ENCODE measurements at places on chromosomes 1 and 21. TPM values are rescaled to one million over a fixed set of nuclear protein-coding genes. Genes with fewer than 3 reads are reported as not detected.

The CRYBG2 gene
- total RNA-seq: 1.3 TPM

The SSR2 gene
- 284 TPM for total RNA-seq

The LIN28A gene
- 0.04 TPM for total RNA-seq

The NKAIN1 gene
- 0.29 TPM for total RNA-seq

The IFNLR1 gene
- 8.5 TPM for total RNA-seq

The LCE1B gene
- not detected for total RNA-seq

The NTMT2 gene
- total RNA-seq: not detected

The LMX1A gene
- total RNA-seq: 0.07 TPM

The NBPF8 gene
- total RNA-seq: 3.2 TPM

The RXRG gene
- total RNA-seq: not detected

The RPE65 gene
- total RNA-seq: not detected

The TSPEAR gene
- total RNA-seq: 0.07 TPM

The MYOG gene
- total RNA-seq: not detected

The CD53 gene
- not detected for total RNA-seq

The NT5C1A gene
- total RNA-seq: not detected

The CFAP141 gene
- total RNA-seq: not detected

The GBP4 gene
- not detected for total RNA-seq

The BCAR3 gene
- 4.8 TPM for total RNA-seq

The MYBPH gene
- not detected for total RNA-seq

The DIO1 gene
- total RNA-seq: 31.1 TPM

The PRAMEF9 gene
- not detected for total RNA-seq

The GPATCH2 gene
- total RNA-seq: 15.7 TPM

The PDPN gene
- not detected for total RNA-seq

The TOR1AIP2 gene
- total RNA-seq: 65.8 TPM

The PGLYRP3 gene
- total RNA-seq: not detected

The PRELP gene
- total RNA-seq: not detected

The FALEC gene
- total RNA-seq: 0.71 TPM

The RBM34 gene
- total RNA-seq: 105 TPM

The ADAM15 gene
- total RNA-seq: 12.3 TPM

The OR2T2 gene
- total RNA-seq: not detected

The NBPF4 gene
- not detected for total RNA-seq

The MCOLN3 gene
- 0.04 TPM for total RNA-seq

The RAB25 gene
- 0.20 TPM for total RNA-seq

The HUNK gene
- 1.9 TPM for total RNA-seq

The CHIA gene
- total RNA-seq: not detected

The KLF17 gene
- total RNA-seq: not detected

The TNFRSF18 gene
- not detected for total RNA-seq

The CSF3R gene
- 3.5 TPM for total RNA-seq

The RHD gene
- total RNA-seq: not detected

The RBM8A gene
- 162 TPM for total RNA-seq

The WNT3A gene
- total RNA-seq: not detected

The GUCA2A gene
- total RNA-seq: not detected

The NBPF11 gene
- 5.0 TPM for total RNA-seq

The LCE1F gene
- not detected for total RNA-seq
